ENCODE measurements at places on chromosomes 6 and 20. TPM values are rescaled to one million over a fixed set of nuclear protein-coding genes. Genes with fewer than 3 reads are reported as not detected.

DNA sequence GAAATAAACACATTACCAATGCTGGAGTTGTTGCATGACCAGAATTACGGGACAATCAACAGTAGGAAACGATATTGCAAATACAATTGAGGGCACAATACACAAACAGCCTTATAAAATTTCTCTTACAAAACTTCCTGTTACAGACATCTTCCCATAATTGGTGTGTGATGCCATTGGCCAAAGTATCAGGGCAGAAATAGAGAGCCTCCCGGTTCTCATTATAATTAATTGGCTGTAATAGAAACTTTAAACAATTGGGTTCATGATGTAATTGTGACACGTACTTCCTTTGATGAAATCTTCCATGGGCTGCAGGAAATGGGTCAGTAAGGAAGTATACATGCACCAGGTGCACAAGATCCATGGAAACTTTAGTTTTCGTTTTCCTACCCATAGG, 40.3 kb upstream of the RALGAPA2 start:
- DNase-seq, result no peak

GRCh38 chr6:43395776-43396175, 26.3 kb upstream of the ZNF318 start:
- DNase-seq, result no peak

GRCh38 chr6:145491126-145491525, 244.2 kb downstream of the EPM2A start:
- no peak for DNase-seq

DNA sequence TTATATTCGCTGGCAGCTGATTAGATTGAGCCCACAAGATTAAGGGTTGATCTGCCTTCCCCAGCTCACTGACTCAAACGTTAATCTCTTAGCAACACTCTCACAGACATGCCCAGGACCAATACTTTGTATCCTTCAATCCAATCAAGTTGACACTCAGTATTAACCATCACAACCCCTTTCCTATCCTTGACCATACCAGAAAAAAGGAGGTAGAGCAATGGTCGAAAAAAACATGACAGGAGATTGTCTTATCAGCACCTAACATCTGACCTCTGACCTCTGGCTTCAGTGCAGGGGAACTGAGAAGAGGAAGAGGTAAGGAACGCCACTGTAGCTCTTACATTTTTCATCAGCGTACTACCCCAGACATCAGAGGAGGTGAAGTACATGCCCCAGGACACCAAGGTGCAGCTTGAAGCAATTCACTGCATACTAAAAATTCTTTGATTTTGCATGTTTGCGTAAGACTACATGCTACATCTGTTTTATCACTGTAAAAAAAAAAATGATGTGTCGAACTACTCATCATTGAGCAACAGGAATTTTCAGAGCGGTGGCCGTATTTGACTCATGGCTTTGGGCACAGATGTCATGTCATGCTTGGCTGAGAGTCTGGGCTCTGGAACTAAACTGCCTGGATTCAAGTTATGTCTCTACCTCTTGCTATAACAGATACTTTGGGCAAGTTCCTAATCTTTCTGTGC, 188.0 kb upstream of the TAB2 start:
- no peak for DNase-seq

Gene MOCS1
- 0.98 TPM for total RNA-seq

GRCh38 chr6:143197377-143197776, 136.7 kb downstream of the AIG1 start:
- no peak for DNase-seq

DNA sequence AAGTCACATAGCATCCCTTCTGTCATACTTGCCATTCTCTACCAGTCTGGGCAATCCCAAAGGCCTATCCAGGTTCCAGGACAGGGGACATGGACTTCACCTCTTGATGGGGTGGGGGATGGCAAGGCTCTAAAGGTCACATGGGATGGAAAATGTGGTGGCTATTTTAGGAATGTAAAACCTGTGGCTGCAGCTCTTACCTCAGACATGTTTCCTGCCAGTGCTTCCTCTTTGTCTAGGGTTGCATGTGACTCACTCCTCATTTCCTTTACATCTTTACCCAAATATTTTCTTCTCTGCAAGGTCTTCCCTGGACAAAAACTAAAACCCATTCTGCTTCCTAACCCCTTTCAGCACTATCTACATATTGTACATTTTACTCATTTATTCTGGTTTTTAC, 135.7 kb downstream of the BTBD3 start:
- DNase-seq, result no peak

Measured in Panc1 (cell line).